Fibroblast of lung (primary cell): ENCODE measurements at places on chromosomes 12 and 14. TPM values are rescaled to one million over a fixed set of nuclear protein-coding genes. Genes with fewer than 3 reads are reported as not detected.
A peak's percentile ranks its signal among the peaks of the same experiment; 100 is the strongest.

- no peak for DNase-seq
These were observed 241.9 kb downstream of the SLC41A2 start for GRCh38 chr12:104716172-104716571.

DNA sequence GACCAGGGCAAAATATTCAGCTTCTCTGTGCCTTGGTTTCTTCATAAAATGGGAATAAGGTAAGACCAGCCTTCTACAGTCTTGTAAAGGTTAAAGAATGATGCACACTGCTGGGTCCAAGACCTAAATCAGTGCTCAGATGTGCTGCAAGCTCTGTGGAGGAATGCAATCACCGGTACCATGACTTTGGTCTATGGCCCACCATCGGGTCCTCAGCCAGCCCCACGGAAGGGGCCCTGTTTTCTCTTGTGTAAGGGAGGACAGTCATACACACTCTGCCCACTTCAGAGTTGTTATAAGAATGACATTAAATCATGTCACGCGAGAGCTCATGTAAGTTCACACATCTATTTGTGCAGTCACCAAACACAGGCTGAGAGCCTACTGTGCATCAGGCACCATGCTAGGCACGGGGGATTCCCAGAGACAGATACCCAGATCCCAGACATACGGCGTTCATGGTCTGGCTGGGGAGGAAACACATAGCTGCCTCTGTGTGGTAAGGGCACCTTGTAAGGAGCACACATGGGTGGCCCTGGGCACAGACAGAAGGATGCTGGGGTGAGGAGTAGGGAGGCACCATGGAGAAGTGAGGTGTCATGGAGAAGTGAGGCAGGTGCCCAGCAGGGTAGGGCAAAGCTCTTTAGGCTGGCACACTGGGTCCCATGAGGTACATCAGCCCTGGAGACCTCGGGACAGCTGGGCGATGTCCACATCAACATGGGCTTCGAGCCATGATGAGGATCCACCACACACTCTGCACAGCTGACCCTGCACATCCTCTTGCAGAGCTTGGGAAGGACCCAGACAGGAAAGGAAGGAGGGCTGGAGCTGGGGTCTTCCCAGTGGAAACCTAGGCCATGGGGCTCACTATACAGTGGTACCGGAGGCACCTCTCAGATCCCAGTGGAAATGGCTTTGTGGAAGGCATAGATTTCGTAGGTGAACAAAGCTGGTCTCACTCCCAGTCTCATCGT, 190.4 kb upstream of the DIO3 start:
- DNase-seq: no peak

DNA sequence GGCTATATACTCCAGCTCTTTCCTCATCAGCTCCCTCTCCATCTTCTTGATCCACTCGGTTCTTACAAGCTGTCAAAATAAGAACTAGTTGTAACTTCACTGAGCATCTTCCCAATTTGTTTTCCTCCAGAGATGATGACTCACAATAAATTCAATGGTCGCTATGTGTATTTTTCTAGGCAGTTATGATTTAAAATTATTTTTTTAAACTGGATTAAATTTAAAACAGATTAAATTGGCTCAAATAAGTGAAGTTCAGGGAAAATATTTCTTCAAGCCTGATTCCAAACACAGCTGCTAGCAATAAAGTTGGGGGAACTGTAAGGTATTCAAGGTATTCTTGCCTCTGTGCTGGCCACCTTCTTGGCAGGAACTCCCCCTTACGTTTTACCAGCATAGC, 717.7 kb upstream of the USP15 start:
- DNase-seq: no peak

DNA sequence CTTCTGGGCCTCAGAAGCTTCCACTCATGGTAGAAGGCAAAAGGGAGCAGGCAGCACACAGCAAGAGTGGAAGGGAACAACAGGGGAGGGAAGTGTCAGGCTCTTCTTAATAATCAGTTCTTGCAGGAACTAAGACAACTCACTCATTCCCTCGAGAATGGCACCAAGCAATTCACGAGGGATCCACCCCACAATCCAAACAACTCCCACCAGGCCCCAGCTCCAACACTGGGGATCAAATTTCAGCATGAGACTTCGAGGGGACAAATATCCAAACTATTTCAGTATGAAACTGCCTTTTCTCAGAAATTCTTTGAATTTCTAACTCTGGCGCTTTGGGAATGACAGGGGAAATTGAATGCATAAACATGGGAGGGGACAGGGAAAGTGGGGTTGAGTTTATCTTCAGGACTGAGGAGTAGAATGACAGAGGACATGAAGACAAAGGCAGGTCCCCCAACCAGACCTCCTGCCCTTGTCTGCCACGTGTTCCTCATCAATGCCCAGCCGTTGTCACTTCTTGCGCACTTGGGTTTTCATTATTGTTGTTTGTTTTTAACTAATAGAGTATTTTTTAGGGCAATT, 24.6 kb upstream of the APOF start:
- peak; percentile 32 for DNase-seq

DNA sequence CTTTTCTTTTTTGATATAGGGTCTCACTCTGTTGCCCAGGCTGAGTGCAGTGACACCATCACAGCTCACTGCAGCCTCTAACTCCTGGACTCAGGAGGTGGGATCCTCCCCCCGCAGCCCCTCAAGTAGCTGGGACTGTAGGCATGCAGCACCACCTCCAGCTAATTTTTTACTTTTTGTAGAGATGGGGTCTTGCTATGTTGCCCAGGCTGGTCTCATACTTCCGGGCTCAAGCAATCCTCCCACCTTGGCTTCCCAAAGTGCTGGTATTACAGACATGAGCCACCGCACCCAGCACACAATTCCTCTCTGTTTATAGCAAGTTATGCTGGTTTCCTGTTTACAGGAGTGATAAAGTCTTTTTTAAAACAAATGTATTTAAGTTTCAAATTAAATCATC, 39.5 kb upstream of the HIF1A start:
- no peak for DNase-seq

GRCh38 chr14:100329233-100330006, 6.3 kb downstream of the SLC25A47 start:
- DNase-seq: no peak

- peak; percentile 48 for DNase-seq
These were observed 126.9 kb upstream of the KRAS start for GRCh38 chr12:25377469-25378177.

GRCh38 chr12:23006413-23006812, 381.4 kb downstream of the ETNK1 start:
- peak; percentile 7 for DNase-seq

GRCh38 chr14:98721061-98721460, 550.9 kb downstream of the BCL11B start:
- DNase-seq: no peak

- DNase-seq: no peak
These were observed 63.2 kb upstream of the NR2C1 start for GRCh38 chr12:95136598-95136997.

DNA sequence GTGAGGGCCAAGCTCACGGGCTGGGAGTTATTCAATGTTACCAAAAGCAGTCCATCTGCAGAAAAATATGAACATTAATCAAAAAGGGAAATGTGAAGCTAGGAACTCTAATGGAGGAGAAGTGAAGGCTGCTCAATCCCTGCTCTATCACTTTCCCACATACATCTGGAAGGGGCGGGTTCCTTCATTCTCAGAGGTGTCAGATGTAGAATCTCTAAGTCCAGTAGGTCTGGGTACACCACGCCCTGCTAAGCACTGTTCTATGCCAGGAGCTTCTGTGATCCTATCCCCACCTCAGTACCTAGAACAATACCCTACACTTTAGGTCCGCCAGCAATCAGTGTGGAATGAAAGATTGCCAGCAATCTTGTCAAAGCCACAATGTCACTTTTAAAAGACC, 37.0 kb upstream of the ANO2 start:
- no peak for DNase-seq

DNA sequence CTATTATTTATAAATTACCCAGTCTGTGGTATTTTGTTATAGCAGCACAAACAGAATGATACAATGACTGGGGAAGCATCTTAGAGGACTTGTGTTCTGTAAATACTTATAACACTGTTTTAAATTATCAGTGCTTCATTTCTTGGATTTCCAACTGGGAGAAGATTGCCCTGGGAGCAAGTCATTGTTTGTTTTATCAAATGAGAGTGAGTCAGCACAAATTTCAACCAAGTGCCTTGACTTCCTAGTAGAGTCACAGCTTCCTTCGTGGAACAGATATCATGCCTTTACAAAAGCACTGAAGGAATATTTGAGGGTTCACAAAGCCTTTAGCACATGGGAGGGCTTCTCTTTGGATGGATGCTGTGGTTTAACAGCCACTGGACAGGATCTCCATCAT, 234.1 kb downstream of the KTN1 start:
- DNase-seq: no peak

Gene KRT86
- 0.17 TPM in 1 of 2 replicates, not detected in the other for total RNA-seq

Gene HOXC10
- total RNA-seq: not detected in 2 replicates

Gene GLS2
- total RNA-seq: under 0.01 and 0.17 TPM in 2 replicates

Gene NOVA1
- total RNA-seq: 3.6 and 5.1 TPM in 2 replicates

Gene SIX1
- 1.8 and 8.3 TPM in 2 replicates for total RNA-seq

Gene GARIN6
- not detected in 2 replicates for total RNA-seq

Gene ST8SIA1
- total RNA-seq: 5.9 and 23.9 TPM in 2 replicates

Gene ESRRB
- not detected in 2 replicates for total RNA-seq

Gene PLEKHD1
- total RNA-seq: under 0.01 TPM in 2 replicates
